ENCODE measurements at places on chromosomes 3 and 15. TPM values are rescaled to one million over a fixed set of nuclear protein-coding genes. Genes with fewer than 3 reads are reported as not detected.

GRCh38 chr3:20140881-20141280 lies 45.1 kb downstream of the SGO1 start:
- no peak for DNase-seq
- H3K4me3 ChIP-seq, result no peak overlapping the region
- no peaks in the 10 kb centered on the region for H3K4me1 ChIP-seq

DNA sequence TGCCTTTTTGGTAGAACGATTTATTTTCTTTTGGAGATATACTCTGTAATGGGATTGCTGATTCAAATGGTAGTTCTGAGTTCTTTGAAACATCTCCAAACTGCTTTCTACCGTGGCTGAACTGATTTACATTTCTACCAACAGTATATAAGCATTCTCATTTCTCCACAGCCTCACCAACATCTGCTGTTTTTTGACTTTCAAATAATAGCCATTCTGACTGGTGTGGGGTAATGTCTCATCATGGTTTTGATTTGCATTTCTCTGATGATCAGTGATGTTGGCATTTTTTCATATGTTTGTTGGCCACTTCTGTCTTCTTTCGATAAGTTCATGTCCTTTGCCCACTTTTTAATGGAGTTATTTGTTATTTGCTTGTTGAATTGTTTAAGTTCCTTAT lies 154.0 kb downstream of the ABHD5 start:
- no peaks in the 10 kb centered on the region for H3K4me1 ChIP-seq
- no peak overlapping the region for H3K4me3 ChIP-seq
- H3K27ac ChIP-seq, result no peak overlapping the region
- H3K27me3 ChIP-seq, result no peaks in the 10 kb centered on the region

DNA sequence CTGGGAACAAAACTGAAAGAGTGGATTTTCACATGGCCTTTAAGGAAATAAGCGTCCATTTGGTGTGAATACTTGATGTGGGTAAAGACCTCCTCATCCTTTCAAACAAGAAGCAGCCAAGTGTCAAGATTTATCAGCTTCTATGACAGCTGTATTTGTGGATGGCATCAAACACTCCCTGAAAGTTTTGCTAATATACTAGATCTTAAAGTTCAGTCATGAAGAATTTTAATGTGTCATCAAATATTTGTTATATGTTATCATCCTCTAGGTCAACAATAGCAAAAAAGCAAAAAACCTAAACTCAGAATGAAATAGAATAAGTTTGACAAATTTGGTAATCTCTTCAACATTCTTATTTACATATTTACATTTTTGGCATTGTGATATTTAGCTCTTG lies 29.1 kb upstream of the LYSMD4 start:
- no peaks in the 10 kb centered on the region for H3K27me3 ChIP-seq
- no peak overlapping the region for H3K27ac ChIP-seq
- H3K4me1 ChIP-seq, result no peaks in the 10 kb centered on the region
- no peak for DNase-seq
- no peak overlapping the region for H3K4me3 ChIP-seq

DNA sequence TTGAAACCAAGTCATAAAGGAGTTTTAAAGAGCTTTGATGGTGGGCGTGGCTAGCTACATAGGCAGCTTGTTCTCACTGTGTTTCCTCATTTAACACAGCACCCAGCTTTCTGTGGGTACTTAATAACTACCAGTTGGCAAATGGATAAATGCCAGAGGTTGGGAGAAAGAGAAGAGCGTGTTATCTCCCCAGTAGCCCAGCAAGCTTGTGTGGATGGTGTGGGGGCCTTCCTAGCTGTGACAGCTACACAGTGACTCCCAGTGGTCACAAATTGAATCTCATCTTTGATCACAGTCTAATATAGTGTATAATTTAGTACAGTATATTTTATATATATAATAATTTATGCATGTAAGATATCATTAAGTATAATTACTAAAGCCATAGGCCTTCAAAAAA lies 984.1 kb downstream of the EPHA3 start:
- H3K4me1 ChIP-seq, result no peaks in the 10 kb centered on the region
- DNase-seq, result no peak
- H3K27me3 ChIP-seq, result no peaks in the 10 kb centered on the region

KCNMB2 gene
- 0.67 TPM for total RNA-seq

ZNF662 gene
- 10.4 TPM for total RNA-seq

PCNP gene
- total RNA-seq, result 104 TPM

PLA2G4E gene
- not detected for total RNA-seq

All from spleen (tissue), 13 donors.